Stomach (tissue), 19 donors: ENCODE measurements at places on chromosomes 3 and 15.

DNA sequence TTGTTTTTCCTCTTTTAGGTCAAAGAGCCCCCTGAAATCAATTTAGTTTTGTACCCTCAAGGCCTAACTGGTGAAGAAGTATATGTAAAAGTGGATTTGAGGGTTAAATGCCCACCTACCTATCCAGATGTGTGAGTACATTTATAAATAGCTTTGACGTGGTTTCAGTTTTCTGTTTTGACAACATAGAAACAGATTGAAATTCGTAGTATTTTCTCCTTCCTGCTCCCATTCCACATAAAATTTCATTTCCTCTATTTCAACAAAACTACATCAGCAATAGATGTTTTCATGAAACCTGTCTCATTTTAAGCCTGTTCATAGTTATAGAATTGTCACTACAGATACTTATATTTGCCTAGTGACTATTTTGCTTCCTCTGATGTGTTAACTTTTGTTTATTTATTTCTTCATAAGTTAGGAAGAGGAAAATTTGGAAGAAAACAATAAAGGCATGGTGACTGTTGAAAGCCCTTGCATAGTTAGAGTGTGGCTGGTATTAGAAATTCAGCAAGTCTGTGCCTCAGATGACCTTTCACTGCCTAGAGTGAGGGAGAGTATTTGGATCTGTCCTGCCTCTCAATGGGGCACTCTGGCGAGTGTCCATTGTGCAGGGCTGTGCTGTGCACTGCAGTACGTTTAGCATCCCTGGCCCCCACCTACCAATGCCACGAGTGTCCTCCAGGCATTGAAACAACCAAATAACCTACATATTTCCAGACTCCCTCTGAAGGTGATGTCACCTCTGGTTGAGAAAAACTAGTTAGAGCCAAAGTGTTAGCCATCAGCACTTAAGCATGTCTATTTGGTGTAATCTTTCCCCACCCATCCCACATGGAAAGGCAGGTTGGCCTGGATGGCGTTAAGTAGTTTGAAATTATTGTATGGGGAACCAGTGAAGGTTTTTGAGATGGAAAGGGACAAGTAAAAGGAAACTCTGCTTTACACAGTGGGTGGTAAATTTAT lies 5.9 kb downstream of the EIF2AK4 start:
- H3K27ac ChIP-seq, result no peak overlapping the region
- no peak for DNase-seq
- no peak overlapping the region for H3K4me3 ChIP-seq
- H3K27me3 ChIP-seq, result no peaks in the 10 kb centered on the region

DNA sequence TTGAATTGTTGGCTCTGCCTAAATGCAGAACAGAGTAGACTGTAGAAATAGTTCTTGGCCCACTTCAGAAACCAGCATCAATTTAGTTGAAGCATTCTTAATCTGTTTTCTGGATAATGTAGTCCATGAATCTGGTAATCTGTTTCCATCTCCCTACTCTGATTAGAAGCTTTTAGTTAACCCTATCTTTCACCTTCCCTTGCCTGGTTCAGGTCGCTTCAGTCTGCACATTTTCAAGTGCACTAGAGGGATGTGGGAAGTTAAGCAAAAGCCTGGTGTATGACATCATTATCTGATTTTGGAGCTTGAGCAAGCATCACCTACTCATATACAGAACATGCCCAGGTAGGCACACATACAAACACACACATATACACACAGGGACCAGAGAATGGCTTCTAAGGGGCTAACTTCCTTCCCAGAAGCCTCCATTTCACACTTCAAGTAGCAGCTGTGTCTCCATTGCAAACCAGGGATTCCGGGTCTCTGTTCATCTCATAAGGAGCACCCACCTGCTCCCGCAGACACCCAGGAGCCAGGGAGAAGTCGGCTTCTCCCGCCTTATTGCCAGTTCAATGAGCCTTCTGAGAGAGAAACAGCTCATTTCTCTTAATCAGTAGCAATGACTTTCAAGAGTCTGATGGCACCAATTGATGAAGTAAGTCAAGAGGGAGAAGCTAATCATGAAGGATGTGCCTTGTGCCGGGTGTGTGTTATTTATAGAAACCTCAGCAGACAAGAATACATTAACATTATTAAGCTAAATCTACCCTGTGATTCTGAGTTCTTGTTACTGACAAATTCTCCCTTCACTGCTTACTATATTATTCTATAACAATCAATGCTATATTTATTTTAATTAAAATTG lies 347.9 kb upstream of the STAC start:
- H3K27me3 ChIP-seq, result no peaks in the 10 kb centered on the region
- no peaks in the 10 kb centered on the region for H3K36me3 ChIP-seq
- H3K27ac ChIP-seq, result no peak overlapping the region
- H3K4me3 ChIP-seq, result no peak overlapping the region
- no peaks in the 10 kb centered on the region for H3K4me1 ChIP-seq

DNA sequence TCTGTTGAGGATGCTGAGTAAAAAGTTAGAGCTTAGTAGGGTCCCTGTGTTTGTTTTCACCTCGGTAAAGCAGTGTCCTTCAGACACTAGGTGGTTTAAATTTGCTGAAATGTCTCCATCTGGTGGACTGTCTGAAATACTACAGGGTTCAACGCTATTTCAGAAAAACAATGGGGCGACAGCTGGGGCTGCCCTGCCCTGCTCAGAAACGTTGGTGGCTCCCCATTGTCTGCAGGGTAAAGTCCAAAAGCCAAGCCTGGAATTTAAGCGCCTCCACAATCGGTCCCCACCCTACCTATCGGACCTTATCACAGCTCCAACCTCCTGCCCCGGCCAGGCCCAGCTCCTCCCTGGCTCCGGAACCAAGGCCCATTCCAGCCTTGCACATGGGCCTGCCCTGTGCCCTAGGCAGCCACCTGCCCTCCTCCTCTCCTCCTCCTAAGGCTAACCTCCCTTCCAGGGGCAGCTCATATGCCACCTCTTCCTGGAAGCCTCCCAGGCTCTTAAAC lies 4.3 kb upstream of the TSEN2 start:
- no peaks in the 10 kb centered on the region for H3K36me3 ChIP-seq
- peak overlapping the region; percentile 67 for H3K27ac ChIP-seq
- DNase-seq, result peak; percentile 90
- no peaks in the 10 kb centered on the region for H3K27me3 ChIP-seq

GRCh38 chr3:63875510-63875909 lies 11.8 kb downstream of the ATXN7 start:
- H3K36me3 ChIP-seq, result no peaks in the 10 kb centered on the region
- H3K27ac ChIP-seq, result no peak overlapping the region
- no peak overlapping the region for H3K4me3 ChIP-seq
- H3K4me1 ChIP-seq, result no peaks in the 10 kb centered on the region
- no peak for DNase-seq

GRCh38 chr15:77225646-77226045 lies 154.7 kb upstream of the TSPAN3 start:
- DNase-seq, result no peak
- no peak overlapping the region for H3K27ac ChIP-seq
- no peak overlapping the region for H3K4me3 ChIP-seq
